ENCODE measurements at places on chromosomes 11 and 22.

DNA sequence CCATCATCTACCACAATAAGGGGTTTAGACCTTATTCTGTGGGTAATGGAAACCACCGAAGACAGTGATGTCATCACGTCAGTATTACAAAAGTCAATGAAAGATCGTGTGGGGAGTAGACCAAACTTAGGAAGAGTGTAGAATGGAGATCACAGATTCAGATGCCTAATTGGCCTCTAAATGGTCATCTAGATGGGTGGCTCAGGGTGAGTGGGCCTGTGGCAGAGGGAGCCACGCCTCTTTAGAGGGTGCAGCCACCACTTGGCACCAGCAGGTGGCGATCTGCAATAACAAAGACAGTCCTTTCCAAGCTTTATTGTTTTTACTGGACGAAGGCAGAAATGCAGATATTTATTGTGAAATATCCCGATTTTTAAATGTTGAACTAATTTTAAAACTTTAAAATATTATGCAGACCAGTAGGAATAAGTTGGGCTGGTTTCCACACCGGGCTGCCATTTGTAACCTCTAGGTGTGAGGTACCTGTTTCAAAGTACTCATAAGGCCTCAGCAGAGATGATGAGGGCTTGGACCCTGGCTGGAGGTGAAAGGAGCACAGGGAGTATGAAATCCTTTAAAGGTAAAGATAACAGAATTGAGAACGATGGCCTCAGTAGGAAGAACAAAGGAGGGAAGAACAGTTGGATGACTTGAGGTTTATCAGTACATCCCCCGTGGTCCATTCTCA, 222.0 kb downstream of the DBX1 start:
- DNase-seq: no peak

GRCh38 chr11:73537969-73538368, 59.9 kb downstream of the FAM168A start:
- DNase-seq: no peak

DNA sequence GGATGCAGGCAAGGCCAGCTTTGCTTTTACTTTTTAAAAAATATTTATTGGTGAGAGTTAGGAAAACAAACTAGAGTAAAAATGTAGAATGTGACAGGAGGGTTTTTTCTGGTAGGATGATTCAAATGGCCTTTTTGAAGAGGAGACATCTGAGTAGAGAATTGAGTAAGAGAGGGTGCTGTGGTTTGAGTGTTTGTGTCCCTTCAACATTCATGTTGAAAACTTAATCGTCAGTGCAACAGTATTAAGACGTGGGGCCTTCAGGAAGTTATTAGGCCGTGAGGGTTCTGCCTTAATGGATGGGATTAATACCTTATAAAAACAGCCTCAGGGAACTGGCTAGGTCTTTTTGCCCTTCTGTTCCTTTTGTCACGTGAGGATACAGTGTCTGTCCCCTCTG, 288.8 kb upstream of the C11orf87 start:
- no peak for DNase-seq

DNA sequence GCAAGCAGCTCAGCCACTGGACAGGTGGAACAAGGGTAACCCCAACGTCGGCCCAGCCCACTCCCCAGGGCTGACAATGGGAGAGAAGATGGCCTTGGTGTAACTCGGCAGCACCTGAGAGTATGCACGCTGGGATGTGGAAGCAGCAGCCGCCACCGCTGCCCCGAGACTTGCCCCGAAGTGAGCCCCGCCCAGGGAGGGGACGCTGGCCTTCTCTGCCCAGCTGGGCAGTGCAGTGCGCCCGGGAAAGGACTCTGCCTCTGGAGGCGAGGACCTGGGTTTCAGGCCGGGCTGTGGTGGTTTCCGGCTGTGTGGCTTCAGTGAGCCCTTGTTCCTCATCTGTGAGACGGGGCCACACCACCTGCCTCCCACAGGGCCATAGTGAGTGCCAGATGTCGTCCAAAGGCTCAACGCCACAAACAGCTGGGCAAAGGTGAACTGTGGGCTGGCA, 8.6 kb upstream of the POLDIP3 start:
- DNase-seq: no peak

Data from stimulated activated CD8-positive, alpha-beta memory T cell treated with anti-CD3 and anti-CD28 coated beads, Interleukin-15, amount 100 ng/mL, for 1 hour (primary cell).